ENCODE measurements at places on chromosomes 11 and 22. TPM values are rescaled to one million over a fixed set of nuclear protein-coding genes. Genes with fewer than 3 reads are reported as not detected.

DNA sequence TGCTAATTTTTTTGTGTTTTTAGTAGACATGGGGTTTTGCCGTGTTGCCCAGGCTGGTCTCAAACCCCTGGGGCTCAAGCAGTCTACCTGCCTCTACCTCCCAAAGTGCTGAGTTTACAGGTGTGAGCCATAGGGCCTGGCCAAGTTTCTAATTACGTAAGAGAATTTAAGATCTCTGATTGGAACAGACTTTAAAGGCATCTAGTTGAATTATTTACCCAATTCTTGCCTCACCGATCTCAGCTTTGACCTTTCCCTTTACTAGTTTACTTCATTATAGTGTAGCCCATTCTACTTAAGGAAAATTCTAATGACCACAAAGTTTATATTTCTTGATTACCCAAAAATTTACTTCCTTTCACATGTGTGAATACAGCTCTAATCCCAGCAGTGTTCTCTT, 81.6 kb downstream of the YAP1 start:
- DNase-seq = no peak

GRCh38 chr11:20250644-20251247, 90.5 kb upstream of the DBX1 start:
- no peak for DNase-seq

GRCh38 chr11:130180896-130181294, 21.3 kb downstream of the ST14 start:
- no peak for DNase-seq

DNA sequence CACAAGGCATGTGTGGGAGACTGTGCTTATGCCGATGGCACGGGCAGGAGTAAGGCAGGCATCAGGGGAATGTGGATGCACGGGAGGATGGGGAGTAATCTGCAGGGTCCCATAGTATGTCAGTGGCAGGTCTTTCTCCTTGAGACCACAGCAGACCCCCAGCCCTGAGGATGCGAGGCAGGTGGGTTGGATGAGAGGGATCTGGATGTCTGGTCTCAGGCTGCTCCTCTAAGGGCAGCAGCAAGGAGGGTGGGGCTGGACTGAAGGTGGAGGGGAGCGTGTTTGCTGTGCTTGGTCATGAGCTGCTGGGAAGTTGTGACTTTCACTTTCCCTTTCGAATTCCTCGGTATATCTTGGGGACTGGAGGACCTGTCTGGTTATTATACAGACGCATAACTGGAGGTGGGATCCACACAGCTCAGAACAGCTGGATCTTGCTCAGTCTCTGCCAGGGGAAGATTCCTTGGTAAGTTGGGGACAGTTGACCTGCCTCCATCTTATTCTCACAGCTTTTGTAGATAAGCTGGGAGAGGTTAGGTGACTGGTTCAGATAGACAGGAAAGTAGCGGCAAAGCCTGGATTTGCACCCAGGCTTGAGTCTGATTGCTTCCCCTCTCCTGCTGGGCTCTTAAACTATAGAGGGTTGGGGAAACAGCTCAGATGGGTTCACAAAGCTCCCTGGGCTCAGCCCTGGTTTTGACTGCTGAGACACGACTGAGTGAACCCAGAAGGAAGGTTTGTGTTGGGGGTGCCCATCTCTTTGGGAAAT, at the start of gene APOL1:
Gene APOL1, plus strand, starts transcription at position 380 of the 769 bp plus-strand sequence. CDS start 1,823 bp downstream, outside the sequence.
- no peak for DNase-seq

Gene CLDN5
- 0.32 TPM for total RNA-seq

Gene SERHL2
- not detected for total RNA-seq

Gene E2F8
- total RNA-seq = 18.4 TPM

Gene EFCAB6
- total RNA-seq = 0.52 TPM

Gene ASPHD2
- 4.1 TPM for total RNA-seq

Gene PANX3
- not detected for total RNA-seq

Gene GLYAT
- total RNA-seq = not detected

Gene LRRC4C
- not detected for total RNA-seq

Measured in HCT116 (cell line).